ENCODE measurements at places on chromosomes 6 and 20. TPM values are rescaled to one million over a fixed set of nuclear protein-coding genes. Genes with fewer than 3 reads are reported as not detected.

Gene ENPP1
- total RNA-seq = 0.31 TPM

Gene CST5
- not detected for total RNA-seq

Gene SOX18
- 43.9 TPM for total RNA-seq

Gene MEP1A
- total RNA-seq = not detected

Gene EDN3
- not detected for total RNA-seq

Gene MATN4
- total RNA-seq = 0.06 TPM

Gene MRAP2
- total RNA-seq = 0.57 TPM

Gene GNMT
- total RNA-seq = not detected

Gene TMEM151B
- not detected for total RNA-seq

Gene IYD
- not detected for total RNA-seq

Gene TMEM217
- 6.8 TPM for total RNA-seq

Gene FAM209B
- not detected for total RNA-seq

Gene DNAH8
- total RNA-seq = not detected

Gene UBE2C
- total RNA-seq = 20.7 TPM

Gene CNKSR3
- total RNA-seq = 22.3 TPM

Gene CLDN20
- not detected for total RNA-seq

Gene NEDD9
- total RNA-seq = 139 TPM

Gene FAM217A
- total RNA-seq = not detected
